ENCODE measurements at places on chromosomes 5 and 9.

DNA sequence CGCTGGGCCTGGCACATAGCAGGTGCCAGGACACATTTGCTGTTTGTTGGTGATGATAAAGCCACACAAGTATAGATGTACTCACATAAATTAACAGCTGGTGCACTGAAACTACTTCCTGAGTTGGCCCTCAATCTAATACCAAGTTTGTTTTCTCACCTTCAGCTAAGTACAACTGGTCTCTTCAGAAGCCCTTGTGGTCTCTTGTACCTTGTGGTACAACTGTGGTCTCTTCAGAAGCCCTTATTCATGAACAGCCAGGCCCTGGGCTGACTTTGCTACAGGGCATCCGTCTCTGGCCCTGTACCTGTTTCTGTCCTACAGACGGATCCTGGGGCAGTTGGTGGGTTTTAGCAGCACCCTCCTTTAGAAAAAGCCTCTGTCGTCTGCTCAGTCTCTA lies 81.5 kb downstream of the DAB2IP start:
- peak; percentile 15 for DNase-seq

DNA sequence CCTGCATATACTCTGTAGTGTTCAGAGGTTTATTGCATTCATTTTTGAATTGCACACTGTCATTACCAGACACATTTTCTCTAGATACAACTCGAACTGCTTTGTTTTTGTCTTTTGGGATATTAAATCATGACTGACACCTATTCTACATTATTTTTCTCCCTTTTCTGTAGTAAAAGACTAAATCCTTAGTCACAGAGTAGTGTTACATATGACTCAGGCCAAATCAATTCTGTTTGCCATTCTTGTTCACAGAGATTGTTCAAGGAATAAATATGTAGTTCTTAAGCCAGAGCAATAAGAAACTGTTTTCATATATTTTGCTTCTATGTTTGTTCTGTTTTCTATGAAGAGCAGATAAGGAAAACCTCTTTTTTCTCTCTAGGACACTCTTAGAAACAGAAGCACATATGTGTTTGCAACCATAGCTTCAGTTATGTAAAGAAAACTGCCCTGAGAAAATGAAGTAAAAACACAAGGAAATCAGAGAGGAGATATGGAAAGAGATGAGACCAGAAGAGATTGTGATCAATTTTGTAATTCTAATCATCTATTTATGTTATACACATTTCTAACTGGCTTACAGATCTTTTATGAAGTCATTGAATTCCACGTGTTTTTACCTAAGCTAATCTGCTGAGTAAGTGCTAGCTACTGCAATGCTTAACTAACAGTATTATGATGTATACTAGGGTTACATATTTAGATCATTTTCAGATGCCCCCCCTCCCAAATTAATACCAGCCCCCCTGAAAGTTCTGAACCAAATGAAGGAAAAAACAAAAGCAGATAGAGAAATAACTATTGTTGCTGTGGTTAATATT lies 1995.6 kb upstream of the CDH6 start:
- DNase-seq, result no peak

- no peak for DNase-seq
These were observed 315.6 kb downstream of the PRR16 start for GRCh38 chr5:120779674-120780073.

GRCh38 chr5:155952486-155953089 lies 374.4 kb upstream of the SGCD start:
- no peak for DNase-seq

DNA sequence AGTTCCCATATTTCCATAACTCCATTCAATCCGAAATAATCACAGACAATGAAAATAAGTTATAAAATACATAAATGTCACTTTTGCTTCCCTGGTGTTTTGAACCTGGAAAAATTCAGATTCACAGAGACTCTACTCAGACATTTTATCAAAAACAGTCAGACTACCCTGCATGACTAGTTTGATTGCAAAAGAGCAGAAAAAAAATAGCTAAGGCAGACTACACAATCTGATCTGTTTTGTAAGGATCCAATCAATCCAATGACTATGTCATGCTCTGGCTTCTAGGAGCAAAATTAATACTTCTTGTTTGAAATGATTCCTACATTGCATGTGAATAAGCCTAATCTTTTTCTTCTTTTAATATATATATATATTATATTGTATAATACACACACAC lies 1262.6 kb downstream of the EFNA5 start:
- DNase-seq, result no peak

DNA sequence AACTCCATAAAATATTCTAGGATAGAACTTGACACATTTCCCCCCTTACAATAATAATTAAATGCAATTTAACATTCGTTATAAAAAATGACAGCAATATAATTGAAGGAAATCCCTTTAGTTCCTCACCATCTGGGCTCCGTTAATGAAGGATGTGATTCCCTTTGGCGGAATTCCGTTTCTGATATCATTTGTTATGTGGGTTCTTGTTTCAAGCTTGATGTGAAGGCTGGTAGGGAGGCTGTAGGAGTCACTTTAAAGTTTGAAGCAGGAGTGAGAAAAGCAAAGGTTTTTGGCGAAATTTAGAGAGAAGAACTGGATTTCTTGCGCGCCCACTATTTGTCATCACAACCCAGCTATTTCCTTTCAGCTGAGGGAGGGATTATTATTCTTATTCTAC lies 4.0 kb downstream of the RGS7BP start:
- DNase-seq, result no peak

GRCh38 chr5:58300346-58300895 lies 159.5 kb downstream of the PLK2 start:
- no peak for DNase-seq

DNA sequence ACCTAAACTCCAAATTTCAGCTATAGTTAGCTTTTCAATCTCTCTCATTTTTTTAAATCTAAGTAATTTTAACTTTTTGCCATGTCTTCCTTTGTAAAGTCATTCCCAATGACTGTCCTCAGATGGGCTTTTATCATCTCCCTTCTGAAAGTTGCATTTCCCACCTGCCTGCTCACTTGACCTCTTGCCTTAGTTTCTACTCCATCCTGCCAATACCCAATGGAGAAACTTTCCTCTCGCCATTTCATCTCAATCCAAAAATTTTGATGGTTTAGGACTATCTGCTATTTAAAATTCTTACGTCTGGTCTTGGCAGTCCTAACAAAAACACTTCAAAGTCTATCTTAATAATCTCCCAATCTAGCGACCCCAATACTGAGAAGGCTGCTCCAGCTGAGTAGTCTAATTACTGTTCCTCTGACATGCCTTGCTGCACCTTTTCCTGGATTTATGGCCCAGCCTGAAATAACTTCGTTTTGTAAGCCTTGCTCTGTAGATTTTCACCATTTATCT lies 231.3 kb downstream of the PRR16 start:
- no peak for DNase-seq

DNA sequence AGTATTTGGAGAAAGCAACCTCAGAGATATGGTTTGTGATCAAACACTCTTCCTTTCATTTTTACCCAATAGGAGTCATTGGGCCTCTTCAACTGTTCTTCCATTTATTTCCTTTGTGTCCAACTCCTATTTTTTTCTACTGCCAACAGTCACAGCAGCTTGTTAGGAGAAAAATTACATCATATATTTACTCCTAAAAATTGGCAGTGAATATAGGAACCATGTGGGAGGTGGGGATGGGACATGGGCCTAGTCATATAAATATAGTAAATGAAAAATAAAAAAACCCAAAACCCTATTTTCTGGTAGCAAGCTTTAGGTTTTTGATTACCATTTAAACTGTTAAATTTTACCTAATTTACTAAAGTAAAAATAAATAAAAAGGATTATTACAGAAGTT lies 134.9 kb upstream of the MPDZ start:
- DNase-seq, result no peak

Measured in CD4-positive, alpha-beta T cell treated with Interleukin-17A for 1 hour (primary cell).